Smooth muscle cell of the umbilical artery (primary cell): ENCODE measurements at places on chromosomes 4 and X. TPM values are rescaled to one million over a fixed set of nuclear protein-coding genes. Genes with fewer than 3 reads are reported as not detected.

Gene SOX3
- not detected in 2 replicates for total RNA-seq

Gene DUSP21
- total RNA-seq = not detected in 2 replicates

Gene KIAA1210
- not detected in 2 replicates for total RNA-seq

Gene MTCP1
- total RNA-seq = 0.30 and 3.1 TPM in 2 replicates

Gene ELMOD2
- 60.0 and 72.8 TPM in 2 replicates for total RNA-seq

Gene NAT8L
- total RNA-seq = 0.14 and 0.30 TPM in 2 replicates

Gene OTC
- total RNA-seq = not detected in 2 replicates

Gene SEPTIN6
- 42.5 and 63.6 TPM in 2 replicates for total RNA-seq
